ENCODE measurements at places on chromosomes 3 and 15.

DNA sequence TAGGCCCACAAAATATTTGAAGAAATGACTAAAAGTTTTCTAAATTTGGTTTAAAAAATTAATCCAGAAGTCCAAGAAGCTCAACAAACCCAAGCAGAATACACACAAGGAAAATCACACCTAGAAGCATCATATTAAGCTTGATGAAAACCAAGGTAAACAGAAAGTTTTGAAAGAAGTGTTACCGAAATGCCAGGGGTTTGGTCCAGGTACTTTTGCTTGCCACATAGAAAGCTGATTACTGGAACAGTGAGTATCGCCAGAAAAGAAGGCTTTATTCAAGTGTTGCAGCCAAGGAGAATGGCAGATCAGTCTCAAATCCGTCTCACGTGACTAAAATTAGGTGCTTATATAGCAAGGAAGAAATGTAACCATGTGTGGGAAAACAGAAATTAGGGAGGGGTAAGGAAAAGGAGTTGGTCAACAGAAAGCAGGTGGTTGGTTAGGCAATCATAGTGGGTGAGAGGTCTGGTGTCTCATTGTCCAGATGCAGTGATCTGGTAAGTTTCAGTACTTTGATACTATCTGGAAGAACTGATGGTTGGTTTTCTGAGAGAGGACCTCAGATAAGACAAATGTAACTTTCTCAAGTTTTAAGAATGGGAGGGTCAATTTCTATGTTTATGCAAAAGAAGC is 96.9 kb upstream of the MYRIP start:
- no peaks in the 10 kb centered on the region for H3K4me1 ChIP-seq
- H3K27me3 ChIP-seq: peaks cover 5% of the 10 kb centered on the region
- H3K36me3 ChIP-seq: no peaks in the 10 kb centered on the region
- H3K27ac ChIP-seq: no peak overlapping the region
- DNase-seq: no peak

DNA sequence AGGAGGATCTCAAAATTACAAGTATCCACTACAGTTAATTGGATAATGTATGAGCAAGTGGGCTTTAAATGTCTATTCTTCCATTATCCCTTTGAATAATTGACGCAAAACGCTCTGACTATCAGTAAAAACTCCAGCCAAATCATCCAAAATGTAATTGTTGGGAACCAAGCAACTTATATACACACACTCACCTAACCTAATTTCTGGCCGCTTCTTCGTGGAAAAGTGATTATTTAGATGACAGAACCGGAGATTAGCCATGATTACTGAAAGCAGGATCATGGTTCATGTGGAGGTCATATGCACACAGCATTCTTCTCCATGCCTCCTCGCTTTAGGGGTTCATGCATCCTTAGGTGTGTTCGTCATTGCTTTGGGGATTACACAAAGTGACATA is 992.4 kb downstream of the NAALADL2 start:
- DNase-seq: no peak
- H3K4me1 ChIP-seq: no peaks in the 10 kb centered on the region
- no peak overlapping the region for H3K4me3 ChIP-seq

DNA sequence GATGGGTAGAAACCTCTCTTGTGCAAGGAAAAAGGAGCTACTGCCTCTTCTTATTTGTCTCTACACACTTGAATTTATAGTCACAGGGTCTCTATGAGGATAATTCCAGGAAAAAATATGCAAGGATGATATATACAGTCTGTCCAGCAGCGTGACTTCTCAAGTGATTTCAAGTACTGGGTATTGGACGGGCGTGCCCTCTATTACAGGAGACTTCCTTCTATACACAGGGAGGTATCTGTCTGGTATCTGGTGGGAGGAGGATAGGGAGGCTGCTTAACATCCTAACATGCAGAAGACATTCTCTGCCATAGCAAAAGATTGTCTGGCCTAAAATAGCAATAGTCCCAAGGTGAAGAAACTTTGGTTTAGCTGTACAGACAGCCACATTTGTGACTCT is 146.1 kb downstream of the TPRG1 start:
- no peak overlapping the region for H3K4me3 ChIP-seq
- peaks cover 48% of the 10 kb centered on the region for H3K27me3 ChIP-seq
- H3K36me3 ChIP-seq: peaks cover 10% of the 10 kb centered on the region

DNA sequence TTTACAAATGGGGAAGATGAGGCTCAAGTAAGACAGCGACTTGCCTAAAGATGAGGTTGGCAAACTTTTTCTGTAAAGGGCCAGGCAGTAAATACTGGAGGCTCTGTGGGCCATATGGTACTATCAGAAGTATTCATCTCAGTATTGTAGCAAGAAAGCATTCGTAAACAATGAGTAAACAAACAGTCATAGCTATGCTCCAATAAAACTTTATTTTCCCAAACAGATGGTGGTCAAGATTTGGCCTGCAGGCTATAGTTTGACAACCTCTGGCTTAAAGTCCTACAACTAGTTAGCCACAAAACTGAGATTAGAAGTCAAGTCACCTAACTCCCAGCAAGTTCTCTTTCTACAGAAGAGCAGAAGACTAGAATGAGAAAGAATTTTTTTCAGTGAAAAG is 177.0 kb upstream of the NECTIN3 start:
- no peaks in the 10 kb centered on the region for H3K4me1 ChIP-seq
- H3K27me3 ChIP-seq: no peaks in the 10 kb centered on the region
- DNase-seq: no peak
- no peak overlapping the region for H3K27ac ChIP-seq

- H3K36me3 ChIP-seq: no peaks in the 10 kb centered on the region
- no peak overlapping the region for H3K4me3 ChIP-seq
- no peak for DNase-seq
- peaks cover 6% of the 10 kb centered on the region for H3K27me3 ChIP-seq
- H3K27ac ChIP-seq: no peak overlapping the region
Measured at GRCh38 chr3:146403792-146404191, 65.6 kb downstream of the PLSCR2 start.

- H3K4me3 ChIP-seq: peak overlapping the region; percentile 9
- no peaks in the 10 kb centered on the region for H3K36me3 ChIP-seq
- H3K27ac ChIP-seq: no peak overlapping the region
Measured at GRCh38 chr15:41825145-41825544, 2.7 kb upstream of the JMJD7 start.

- H3K27me3 ChIP-seq: no peaks in the 10 kb centered on the region
- peaks cover 8% of the 10 kb centered on the region for H3K4me1 ChIP-seq
- DNase-seq: no peak
- H3K36me3 ChIP-seq: no peaks in the 10 kb centered on the region
- no peak overlapping the region for H3K4me3 ChIP-seq
Measured at GRCh38 chr3:195601382-195601781, 17.6 kb upstream of the APOD start.

DNA sequence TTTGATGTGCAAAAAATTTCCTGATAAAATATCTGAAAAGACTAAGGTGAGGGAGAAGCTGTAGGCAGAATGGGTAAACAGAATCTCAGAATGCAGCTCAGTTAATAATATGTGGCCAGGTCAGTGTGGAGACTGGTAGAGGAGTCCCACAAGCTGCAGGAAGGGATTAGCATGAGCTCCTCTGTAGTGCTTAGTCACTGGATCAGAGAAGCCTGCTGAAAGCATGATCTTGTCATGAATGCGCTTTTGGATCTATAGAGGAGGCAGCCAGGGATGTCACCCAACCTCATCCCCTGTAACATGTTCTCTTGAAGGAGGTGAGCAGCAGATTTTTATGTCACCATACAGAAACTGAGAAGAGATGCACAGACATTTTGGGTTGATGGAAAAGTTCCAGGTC is 1035.3 kb upstream of the GBE1 start:
- H3K4me1 ChIP-seq: no peaks in the 10 kb centered on the region
- H3K27me3 ChIP-seq: no peaks in the 10 kb centered on the region
- no peak overlapping the region for H3K4me3 ChIP-seq
- H3K27ac ChIP-seq: no peak overlapping the region
- H3K36me3 ChIP-seq: no peaks in the 10 kb centered on the region

DNA sequence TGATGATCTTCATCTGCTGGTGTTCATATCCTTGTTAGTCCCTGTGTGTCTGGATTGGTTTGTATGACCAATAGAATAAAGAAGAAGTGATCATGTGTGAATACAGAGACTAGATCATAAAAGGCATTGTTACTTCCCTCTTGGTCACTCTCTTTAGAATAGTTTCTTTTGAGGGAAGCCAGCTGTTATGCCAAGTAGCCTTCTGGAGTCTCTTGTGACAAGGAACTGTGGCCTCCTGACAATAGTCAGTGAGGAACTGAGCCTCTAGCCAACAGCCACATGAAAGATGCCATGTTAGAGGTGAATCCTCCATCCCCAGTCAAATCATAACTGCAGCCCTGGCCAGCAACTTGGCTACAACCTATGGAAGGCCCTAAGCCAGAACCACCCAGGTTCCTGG is 63.0 kb upstream of the SMAD3 start:
- H3K4me1 ChIP-seq: peaks cover 11% of the 10 kb centered on the region
- peaks cover 8% of the 10 kb centered on the region for H3K27me3 ChIP-seq
- H3K4me3 ChIP-seq: no peak overlapping the region
- H3K36me3 ChIP-seq: no peaks in the 10 kb centered on the region
- no peak overlapping the region for H3K27ac ChIP-seq
- DNase-seq: no peak

- peaks cover 41% of the 10 kb centered on the region for H3K36me3 ChIP-seq
- H3K4me1 ChIP-seq: no peaks in the 10 kb centered on the region
- H3K27me3 ChIP-seq: no peaks in the 10 kb centered on the region
- no peak for DNase-seq
Measured at GRCh38 chr3:194439881-194440550, 41.0 kb upstream of the GP5 start.

DNA sequence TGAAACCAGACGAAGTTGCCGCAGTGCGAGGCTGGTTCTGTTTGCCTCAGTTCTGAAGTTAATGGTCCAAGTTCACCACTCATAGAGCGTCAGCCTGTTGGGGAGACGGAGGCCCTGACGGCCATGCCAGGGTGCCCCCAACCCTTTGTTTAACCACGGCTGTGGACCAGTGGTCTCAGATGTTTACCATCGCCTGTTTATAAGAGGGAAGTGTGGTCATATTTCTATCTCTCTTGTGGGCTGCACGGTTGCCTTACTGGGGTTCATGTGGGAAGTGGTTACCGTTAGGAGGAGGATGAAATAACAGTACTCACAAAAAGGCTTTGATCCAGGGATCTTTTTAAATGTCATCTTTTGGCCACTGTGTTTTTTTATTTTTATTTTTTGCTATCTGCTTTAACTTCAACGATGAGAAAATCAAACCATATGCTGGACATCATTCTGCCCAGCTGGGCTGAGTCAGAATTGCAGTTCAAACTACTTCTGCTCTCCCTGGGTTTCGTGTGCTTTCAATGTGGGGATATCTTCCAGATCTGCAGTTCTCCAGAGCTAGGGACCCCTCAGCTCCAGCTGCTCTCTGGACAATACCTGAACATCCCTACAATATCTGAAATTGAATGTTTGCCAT is 17.8 kb downstream of the SMAD3 start:
- H3K4me1 ChIP-seq: peaks cover 85% of the 10 kb centered on the region
- H3K27me3 ChIP-seq: no peaks in the 10 kb centered on the region
- peak overlapping the region; percentile 95 for H3K4me3 ChIP-seq
- peak; percentile 55 for DNase-seq
- H3K36me3 ChIP-seq: peaks cover 4% of the 10 kb centered on the region

GRCh38 chr15:39265261-39265660 is 315.6 kb upstream of the THBS1 start:
- no peak overlapping the region for H3K27ac ChIP-seq
- no peaks in the 10 kb centered on the region for H3K4me1 ChIP-seq
- no peak for DNase-seq
- no peaks in the 10 kb centered on the region for H3K27me3 ChIP-seq

GRCh38 chr3:123383091-123384053 is 65.5 kb downstream of the ADCY5 start:
- H3K27ac ChIP-seq: no peak overlapping the region
- no peak for DNase-seq
- H3K4me1 ChIP-seq: no peaks in the 10 kb centered on the region
- no peak overlapping the region for H3K4me3 ChIP-seq
- H3K27me3 ChIP-seq: peaks cover 40% of the 10 kb centered on the region

GRCh38 chr3:175914785-175915184 is 1055.7 kb downstream of the NAALADL2 start:
- DNase-seq: no peak
- no peaks in the 10 kb centered on the region for H3K27me3 ChIP-seq
- H3K4me3 ChIP-seq: no peak overlapping the region
- no peaks in the 10 kb centered on the region for H3K36me3 ChIP-seq

DNA sequence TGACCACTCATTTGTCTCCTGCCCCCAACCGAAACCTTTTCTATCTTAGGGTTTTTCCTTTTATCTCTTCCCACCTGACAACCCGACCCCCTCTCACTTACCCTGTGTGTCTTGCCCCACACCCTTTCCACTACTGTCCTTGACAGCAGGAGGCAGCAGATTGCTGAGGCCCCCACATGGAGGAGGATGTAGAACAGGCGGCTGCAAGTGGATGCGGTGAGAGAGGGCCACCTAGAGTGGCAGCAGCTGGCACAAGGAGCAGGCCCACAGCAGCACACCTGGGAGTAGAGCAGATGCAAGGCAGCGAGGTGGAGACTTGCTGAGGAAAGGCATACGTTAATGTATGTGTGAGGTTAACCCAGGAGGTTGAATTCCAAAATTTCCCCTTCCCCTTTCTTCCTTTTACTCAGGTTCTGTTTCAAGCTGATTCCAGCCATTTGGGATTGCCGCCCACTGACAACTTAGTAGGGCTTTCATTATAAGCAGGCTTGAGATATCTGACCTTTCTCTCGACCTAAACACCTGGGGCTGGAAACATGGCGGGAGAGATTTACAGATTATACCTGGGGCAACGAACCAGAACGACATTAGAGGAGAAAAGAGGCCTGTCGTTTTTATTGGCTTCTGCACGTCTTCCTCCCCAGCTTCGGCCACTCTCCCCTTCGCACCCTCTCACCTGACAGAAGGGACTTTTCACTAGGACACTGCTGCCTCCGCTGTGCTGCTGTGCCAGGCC is 643 bp downstream of the SERINC4 start:
- peak overlapping the region; percentile 51 for H3K4me3 ChIP-seq
- no peak for DNase-seq
- peak overlapping the region; percentile 79 for H3K27ac ChIP-seq
- peaks cover 41% of the 10 kb centered on the region for H3K36me3 ChIP-seq

GRCh38 chr3:14152233-14152962 is 26.0 kb downstream of the XPC start:
- H3K36me3 ChIP-seq: peaks cover 32% of the 10 kb centered on the region
- no peak overlapping the region for H3K27ac ChIP-seq
- H3K4me1 ChIP-seq: peaks cover 7% of the 10 kb centered on the region
- DNase-seq: no peak
- no peak overlapping the region for H3K4me3 ChIP-seq

- no peak overlapping the region for H3K27ac ChIP-seq
- peaks cover 33% of the 10 kb centered on the region for H3K4me1 ChIP-seq
- H3K4me3 ChIP-seq: no peak overlapping the region
- no peak for DNase-seq
- no peaks in the 10 kb centered on the region for H3K27me3 ChIP-seq
Measured at GRCh38 chr3:38153221-38153620, 12.1 kb upstream of the OXSR1 start.

- H3K4me3 ChIP-seq: no peak overlapping the region
- H3K27ac ChIP-seq: no peak overlapping the region
- H3K4me1 ChIP-seq: no peaks in the 10 kb centered on the region
- DNase-seq: no peak
- no peaks in the 10 kb centered on the region for H3K36me3 ChIP-seq
- H3K27me3 ChIP-seq: peaks cover 12% of the 10 kb centered on the region
Measured at GRCh38 chr15:61715082-61715481, 345.2 kb downstream of the VPS13C start.

- no peak overlapping the region for H3K27ac ChIP-seq
- no peaks in the 10 kb centered on the region for H3K36me3 ChIP-seq
- DNase-seq: no peak
- H3K4me1 ChIP-seq: no peaks in the 10 kb centered on the region
- H3K27me3 ChIP-seq: peaks cover 21% of the 10 kb centered on the region
Measured at GRCh38 chr15:26974120-26974780, 3.3 kb downstream of the GABRG3 start.

- no peaks in the 10 kb centered on the region for H3K36me3 ChIP-seq
- no peak overlapping the region for H3K4me3 ChIP-seq
- H3K27me3 ChIP-seq: no peaks in the 10 kb centered on the region
- DNase-seq: no peak
- no peak overlapping the region for H3K27ac ChIP-seq
- H3K4me1 ChIP-seq: peaks cover 6% of the 10 kb centered on the region
Measured at GRCh38 chr3:47266709-47267489, 15.7 kb downstream of the KIF9 start.

Data from naive B cell (primary cell).